Globus pallidus (tissue), 1 donor: ENCODE measurements at places on chromosomes 3 and 15.

GRCh38 chr15:34682674-34683073 lies 72.1 kb downstream of the GJD2 start:
- no peak for DNase-seq

- no peak for DNase-seq
Measured at GRCh38 chr3:125479091-125479490, 40.9 kb downstream of the SNX4 start.

DNA sequence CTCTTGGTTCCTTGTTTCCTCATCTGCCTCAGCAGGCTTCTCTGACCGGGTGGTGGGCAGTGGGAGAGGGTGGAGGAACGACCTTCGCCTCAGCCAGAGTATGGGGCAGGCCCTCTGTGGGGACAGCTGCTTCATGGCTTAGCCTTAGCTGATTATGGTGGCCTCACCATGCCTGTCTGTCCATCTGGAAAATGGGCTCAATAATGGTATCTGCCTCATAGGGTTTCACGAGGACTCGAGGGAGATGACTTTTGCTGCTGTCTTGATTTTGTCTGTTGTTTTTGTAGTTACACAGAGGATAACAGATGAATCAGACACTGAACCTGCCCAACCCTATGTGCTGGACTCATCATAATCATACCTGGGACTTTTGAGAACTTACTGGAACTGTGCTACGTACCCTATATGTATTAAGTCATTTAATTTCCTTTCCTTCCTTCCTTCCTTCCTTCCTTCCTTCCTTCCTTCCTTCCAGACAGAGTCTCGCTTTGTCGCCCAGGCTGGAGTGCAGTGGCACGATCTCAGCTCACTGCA lies 46.5 kb downstream of the CDC25A start:
- no peak for DNase-seq

DNA sequence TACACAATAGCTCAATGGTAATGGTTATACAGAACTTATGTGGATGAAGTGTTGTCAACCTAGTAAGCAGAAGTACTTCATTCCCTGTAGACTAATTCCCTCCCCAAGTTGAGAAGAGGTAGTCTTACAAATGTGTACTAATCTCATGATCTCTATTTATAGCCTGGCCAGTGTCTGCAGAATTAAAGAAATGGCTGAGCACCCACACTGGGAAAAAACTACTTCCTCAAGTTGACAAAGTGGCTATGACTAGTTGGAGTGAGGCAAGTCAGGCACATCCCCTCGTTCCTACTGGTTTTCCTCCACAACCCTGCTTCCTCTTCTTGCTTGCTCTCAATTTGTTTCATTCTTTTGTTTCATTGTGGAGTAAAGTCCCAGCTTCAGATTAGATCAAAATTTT lies 566.7 kb upstream of the ZNF717 start:
- no peak for DNase-seq

GRCh38 chr3:161108840-161109239 lies 3.7 kb upstream of the B3GALNT1 start:
- DNase-seq: no peak

DNA sequence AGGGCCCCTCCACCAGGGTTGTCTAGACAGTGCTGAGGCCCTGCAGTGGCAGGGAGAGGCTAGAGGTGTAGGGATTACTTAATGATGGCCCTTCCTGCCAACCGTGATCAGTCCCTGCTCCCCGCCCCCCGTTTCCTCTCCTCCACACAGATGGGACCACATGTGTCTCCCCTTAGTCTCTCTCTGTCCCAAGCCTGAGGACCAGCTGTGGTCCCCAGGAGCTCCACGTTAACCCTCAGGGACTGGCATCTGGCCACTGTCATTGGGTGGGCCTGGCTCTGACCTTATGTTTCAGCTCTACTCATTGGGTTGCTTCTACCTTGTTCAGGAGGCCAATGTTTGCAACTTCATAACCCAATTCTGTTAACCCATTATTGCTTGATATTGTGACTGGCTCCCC lies 6.0 kb upstream of the ALPK3 start:
- DNase-seq: no peak

DNA sequence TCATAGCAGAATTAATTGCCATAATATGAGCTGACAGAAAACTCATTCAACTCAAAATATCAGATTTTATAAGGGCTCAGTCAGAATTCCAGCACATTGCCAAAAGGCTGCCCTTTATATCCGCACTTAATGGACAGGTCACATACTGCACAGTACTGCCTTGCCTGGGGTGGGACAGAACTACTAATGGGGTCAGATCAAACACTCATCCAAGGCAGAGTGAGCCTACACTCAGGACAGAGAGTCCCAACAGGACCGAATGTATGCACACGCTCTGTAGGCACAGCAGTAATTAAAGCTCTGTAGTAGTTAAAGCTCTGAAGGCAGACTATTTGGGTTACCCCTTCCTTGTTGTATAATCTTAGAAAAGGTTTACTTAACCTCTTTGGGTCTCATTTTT lies 27.2 kb downstream of the HSPBAP1 start:
- no peak for DNase-seq
